Cardiac muscle cell (in vitro differentiated cells and primary cell): ENCODE measurements at places on chromosomes 4 and X. TPM values are rescaled to one million over a fixed set of nuclear protein-coding genes. Genes with fewer than 3 reads are reported as not detected.

The RHOXF2B gene
- polyA plus RNA-seq = not detected in 2 replicates

The ARHGAP36 gene
- polyA plus RNA-seq = not detected in 2 replicates

The SUPT20HL1 gene
- polyA plus RNA-seq = 0.61 TPM in 1 of 2 replicates, not detected in the other

The SMIM20 gene
- 59.1 and 65.1 TPM in 2 replicates for polyA plus RNA-seq

DNA sequence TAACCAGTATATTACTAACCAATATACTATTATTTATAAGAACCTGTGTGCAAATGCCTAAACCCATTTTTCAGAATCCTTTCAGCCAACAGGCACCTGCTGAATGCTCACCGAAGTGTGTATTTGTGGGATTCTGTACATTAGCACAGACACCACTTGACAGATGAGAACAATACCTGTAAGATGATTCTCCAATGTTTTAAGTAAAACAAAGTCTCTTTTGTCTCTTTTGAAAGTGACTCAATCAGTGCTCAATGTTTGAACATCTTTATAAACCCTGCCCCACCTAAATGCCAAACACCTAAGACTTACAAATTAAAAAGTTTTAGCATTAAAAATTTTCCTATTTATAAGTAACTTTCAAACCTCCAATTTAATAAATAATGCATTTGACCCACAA is 763 bp downstream of the ASB9 start:
- no peak for DNase-seq

- peak; percentile 54 for DNase-seq
Measured at GRCh38 chrX:72094894-72095293, 36.8 kb downstream of the RTL5 start.

- peak; percentile 96 for DNase-seq
Measured at GRCh38 chr4:70839589-70840093, at the start of gene GRSF1. Gene GRSF1, minus strand, starts transcription at chr4:70839890. Its CDS starts 63 bp downstream, at chr4:70839827.

- peak; percentile 27 for DNase-seq
Measured at GRCh38 chrX:20487227-20487626, 220.5 kb upstream of the RPS6KA3 start.

- no peak for DNase-seq
Measured at GRCh38 chr4:106893903-106894302, 142.2 kb downstream of the DKK2 start.

DNA sequence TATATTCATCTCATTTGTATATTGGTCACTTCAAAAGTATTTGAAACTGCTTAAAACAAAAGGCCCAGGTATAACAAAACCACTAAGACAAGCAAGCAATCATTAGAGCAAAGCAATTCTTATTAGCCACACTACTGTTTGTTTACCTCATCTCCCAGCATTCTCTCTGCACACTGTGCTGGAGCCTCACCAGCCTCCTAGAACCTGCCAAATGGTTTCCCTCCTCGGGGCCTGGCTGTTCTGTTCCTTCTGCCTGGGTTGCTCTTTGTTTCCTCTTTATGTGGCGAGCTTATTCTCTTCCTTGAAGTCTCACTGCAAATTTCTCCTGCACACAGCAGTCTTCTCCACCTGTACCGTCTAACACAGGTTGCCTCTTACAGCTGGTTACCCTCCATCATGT is 67.5 kb upstream of the MND1 start:
- no peak for DNase-seq
